ENCODE measurements at places on chromosomes 2 and 18. TPM values are rescaled to one million over a fixed set of nuclear protein-coding genes. Genes with fewer than 3 reads are reported as not detected.

Gene GNAL
- 21.2 TPM for total RNA-seq

Gene PAX8
- total RNA-seq = 0.16 TPM

Gene ABCG5
- total RNA-seq = not detected

GRCh38 chr2:63977904-63978303 lies 41.3 kb downstream of the VPS54 start:
- DNase-seq = no peak

GRCh38 chr18:62629031-62629430 lies 86.3 kb upstream of the PHLPP1 start:
- DNase-seq = no peak

DNA sequence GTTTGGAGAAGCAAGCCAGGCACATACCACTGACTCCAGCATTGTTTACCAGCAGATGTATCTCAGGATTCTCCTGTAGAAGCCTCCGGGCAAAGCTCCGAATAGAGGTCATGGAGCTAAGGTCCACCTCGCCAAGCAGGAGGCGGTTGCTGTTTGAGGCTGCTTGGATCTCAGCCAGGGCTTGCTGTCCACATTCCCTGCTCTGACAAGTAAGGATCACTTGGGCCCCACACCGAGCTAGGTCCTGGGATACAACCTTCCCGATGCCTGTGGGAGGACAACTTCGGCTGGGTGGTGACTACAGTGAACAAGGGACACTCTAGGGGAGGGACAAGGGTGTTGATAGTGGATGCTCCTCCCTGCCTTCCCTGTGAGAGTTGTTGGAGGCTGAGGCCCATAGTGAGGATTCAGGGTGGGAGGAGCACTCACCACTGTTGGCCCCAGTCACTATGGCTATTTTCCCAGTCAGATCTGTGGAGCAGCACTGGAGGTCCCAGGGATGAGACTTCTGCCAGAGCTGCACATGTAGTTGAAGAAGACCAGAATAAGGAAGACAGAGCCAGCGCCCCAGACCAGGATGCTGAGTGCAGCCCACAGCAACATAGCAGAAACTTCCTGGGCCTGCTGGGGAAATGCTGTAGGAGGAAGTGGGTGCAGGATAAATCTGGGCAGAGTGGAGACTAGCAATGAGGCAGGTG lies 8.3 kb downstream of the C2orf81 start:
- DNase-seq = no peak

DNA sequence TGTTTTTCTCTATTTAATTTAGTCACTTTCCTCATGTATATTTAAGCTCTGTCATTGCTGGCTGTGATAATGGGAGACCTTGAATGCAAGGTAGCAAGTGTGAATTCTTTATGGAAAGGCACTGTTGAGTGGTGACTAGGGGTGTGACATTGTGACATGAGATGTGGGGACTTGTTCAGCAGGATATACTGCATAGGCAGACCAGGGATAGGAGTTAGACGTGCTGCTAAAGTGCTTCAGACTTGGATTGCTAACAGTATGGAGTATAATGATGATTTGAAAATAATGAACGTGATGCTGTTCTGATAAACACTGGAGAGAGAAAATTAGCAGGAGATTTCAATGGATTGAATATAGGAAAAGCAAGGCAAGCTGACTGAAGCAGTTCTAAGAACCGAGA lies 135.1 kb downstream of the NCOA1 start:
- DNase-seq = no peak

- DNase-seq = no peak
Measured at GRCh38 chr18:79926306-79926705, 25.1 kb downstream of the SLC66A2 start.

- DNase-seq = no peak
Measured at GRCh38 chr2:191122638-191123294, 28.0 kb downstream of the STAT4 start.

DNA sequence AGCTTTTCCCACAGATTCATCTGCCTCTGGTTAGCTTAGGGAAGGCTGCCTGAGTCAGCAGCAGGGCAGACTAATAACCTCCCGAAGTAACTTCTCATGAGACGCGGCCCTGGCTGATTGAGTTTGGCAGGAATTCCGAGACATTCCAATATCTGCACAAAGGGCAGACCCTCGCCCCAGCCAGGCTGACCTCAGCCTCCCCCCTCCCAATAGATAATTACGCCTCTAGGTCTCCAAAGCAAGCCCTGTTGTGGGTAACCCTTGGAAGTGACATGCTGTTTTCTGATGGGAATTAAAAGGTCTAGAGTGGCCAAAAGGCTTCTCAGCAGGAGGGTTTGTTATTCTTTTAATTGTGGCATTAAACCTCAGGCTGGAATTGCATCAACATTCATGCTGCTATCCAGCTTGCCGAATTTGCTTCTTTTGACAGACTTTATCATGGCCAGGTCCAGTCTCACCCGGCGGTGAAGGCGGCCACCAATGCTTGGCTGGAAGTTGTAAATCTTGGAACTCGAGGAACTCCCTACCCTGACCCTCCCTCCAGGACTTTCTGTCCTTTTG lies 98.0 kb upstream of the SLC14A2 start:
- no peak for DNase-seq

DNA sequence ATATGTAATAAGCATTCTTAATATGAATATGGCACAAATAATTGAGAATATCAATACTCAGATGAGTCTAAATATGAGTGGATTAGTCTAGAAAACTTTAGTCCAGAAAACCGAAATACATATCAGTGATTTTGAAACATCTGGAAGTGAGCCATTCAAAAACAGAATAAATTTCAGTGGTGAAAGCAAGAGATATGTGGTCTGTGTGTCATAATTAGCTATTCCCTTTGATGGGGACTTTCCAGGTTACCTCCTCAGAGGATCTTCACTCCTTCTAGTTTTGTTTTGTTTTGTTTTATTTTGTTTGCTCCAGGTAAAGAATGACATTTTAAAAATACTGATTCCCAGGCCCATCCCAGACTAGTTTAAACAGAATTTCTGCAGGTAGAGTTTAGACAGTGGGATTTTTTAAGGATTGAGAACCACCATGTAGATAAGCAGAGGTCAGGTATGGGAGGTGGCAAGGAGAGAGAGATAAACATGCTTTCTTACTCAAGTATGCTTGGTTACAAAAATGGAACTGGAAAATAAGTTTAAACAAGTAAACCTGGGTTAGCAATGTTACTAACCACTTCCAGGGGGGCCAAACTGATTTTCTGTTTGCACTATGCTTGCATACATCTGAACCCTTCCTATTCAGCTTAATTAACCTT lies 70.7 kb downstream of the NABP1 start:
- DNase-seq = no peak

- no peak for DNase-seq
Measured at GRCh38 chr2:27572439-27572838, 10.4 kb upstream of the ZNF512 start.

- peak; percentile 83 for DNase-seq
Measured at GRCh38 chr2:16507655-16508489, 157.8 kb downstream of the CYRIA start.

DNA sequence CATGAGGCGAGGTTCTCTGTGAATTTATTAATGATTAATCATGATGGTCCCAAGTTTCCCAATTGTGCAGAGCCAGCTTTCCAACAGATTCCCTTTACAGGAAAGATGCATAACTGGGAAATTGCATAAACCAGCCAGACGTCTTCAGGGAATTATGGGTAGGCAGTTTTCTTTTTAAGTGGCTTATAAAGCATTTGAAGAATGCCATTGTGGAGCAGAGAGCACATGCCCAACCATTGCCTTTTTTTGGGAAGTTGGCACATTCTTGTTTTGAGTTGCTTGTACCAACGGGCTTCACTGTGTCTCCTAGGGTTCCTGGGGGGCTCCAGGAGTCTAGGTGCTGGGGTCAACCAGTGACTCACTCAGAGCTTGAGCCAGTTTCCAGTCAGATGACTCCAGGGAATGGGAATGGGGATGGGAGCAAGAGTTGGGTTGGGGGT lies 231.7 kb upstream of the FOSL2 start:
- DNase-seq = peak; percentile 11

DNA sequence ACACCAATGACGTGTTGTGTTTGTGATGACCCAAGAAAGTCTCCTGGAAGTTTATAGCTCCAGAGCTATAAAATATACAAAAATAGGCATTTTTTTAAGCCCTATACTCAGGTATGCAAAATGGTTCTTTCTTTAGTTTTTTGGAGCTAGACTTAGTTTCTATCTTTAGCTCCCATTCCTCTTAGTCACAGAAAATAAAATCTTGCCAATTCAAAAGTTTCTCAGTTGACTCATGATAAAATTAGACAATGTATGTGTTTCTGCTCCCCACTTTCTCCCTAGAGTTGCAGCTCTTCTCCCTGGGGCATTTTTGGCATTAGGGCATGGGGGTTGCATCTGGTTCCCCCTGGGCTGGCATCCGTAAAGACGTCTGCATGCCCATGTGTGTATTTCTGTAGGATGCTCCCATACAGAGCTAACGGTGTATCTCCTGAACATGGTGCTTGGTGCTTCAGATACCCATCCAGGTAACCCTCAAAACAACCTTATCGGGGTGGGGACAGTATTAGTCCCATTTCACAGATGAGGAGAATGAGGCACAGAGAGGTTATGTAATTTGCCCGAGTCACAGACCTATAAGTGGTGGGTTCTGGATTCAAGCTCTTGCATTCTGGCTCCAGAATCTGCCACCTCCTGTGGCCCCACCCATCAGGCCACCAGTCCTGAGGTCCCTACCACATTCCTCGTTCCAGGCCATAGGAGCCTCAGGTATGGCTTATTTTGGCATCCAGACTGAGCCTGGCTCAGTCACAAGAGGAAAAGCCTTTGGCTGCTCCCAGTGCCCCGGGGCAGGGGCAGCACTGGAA lies 43.1 kb upstream of the ASAP2 start:
- no peak for DNase-seq

DNA sequence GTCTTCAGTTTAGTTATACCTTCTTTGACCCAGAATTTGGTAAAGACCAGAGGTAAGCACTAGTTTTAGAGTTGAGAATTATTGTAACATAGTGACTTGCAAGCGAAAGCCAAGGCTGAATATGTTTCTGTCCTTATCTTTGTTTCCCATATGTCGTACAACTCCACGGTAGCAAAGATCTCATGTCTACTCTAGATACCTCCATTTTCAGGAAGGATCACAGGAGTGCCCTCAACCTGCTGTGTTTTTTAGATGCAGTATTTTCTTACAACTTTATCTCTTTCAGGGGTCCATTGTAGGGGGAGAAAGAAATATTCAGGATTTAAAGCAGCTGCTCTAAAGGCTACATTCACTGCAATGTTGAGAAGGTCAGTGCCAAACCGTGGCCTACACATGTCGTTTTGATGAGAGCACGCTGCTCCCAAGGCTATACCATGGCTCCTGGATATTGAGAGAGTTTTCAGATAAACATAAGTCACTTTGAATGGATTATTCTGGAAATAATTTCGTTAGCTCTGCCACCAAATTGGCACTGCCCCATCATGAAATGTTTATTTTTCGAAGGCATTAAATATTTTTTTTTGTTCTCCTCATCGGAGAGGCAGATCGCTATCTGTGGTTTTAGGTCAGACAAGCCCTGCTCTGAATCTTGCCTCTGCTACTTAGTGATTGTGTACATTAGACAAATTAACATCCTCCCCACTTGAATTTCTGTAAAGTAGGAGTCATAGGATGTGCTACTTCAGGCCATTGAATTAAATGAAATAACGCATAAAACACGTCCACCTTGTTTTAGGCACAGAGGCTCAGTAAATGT lies 2.1 kb downstream of the RHBDD1 start:
- DNase-seq = no peak

- no peak for DNase-seq
Measured at GRCh38 chr18:59664329-59664728, 32.9 kb downstream of the CCBE1 start.

DNA sequence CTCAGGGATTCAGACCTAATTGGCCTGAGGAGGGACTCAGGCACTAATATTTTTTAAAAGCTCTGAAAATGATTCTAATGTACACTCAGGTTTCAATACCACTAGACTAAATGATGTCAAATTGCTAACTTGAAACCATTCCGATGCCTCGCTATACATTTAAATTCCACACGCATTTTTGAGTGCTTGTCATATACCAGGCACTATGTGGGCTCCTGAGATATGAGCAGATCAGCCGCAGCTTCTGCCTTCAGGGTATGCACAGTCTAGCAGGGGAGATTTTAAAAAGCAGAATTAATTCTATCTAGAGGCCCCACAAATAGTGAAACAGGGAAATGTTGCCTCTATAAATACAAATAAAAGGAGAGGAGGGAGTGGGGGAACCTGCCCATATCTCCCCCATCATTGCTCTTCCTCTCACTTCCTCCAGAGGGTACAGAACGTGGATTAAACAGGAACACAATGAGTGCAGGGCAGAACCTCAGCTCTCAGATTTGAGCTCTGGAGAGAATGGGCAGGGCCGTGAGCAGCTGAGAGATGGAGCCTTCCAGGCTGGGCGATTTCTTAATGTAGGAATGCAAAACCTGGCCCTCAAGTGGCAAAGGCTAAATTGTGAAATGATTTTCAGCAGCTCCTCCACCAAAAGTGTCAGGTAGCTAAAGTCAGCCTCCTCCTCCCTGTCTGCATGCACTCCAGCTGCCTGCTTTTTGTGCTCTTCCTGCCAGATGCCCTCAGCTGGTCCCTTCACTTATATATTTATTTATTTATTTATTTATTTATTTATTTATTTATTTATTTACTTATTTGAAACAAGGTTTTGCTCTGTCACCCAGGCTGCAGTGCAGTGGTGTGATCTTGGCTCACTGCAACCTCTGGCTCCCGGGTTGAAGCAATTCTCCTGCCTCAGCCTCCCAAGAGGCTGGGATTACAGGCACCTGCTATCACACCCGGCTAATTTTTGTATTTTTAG lies 24.6 kb upstream of the LBH start:
- DNase-seq = no peak

- no peak for DNase-seq
Measured at GRCh38 chr18:45541421-45541820, 73.9 kb upstream of the SLC14A2 start.

DNA sequence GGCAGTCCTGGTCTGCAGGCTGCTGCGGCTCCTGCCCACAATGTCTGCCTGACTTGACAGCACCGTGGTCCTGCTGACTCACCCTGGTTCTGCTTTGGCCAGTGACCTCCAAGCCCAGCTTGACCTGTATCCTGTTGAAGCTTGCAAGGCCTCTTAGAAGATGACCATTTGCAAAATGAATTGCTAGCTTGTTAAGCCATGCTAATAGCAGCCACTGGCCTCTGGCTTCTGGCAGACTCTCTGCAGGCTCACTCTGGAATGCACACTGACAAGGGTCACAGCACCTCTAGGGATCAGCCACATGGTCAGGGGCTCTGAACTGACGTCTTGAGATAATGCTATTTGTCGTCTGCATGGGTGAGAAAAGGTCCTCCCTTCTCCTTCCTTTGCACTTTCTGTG lies 25.9 kb downstream of the CNGA3 start:
- no peak for DNase-seq

DNA sequence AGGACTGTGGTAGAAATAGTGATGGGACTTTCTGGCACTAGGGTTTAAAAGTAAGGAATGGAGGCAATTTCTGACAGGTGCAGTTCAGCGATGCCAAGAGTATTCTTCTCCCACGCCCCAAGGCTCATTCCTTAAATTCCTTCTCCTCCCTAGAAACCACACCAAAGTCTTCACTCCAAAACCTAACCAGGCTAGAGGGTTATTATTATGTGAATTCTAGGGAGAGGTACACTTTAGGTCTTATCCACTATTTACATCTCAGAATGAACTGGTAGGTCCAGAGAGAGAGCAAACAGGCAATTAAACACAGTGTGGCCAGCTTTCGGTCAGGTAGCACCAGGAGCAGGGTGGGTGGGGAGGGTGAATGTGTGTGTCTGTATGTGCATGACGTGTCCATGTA lies 11.4 kb downstream of the IL1F10 start:
- peak; percentile 20 for DNase-seq

- DNase-seq = no peak
Measured at GRCh38 chr2:149315461-149315860, 14.9 kb upstream of the LYPD6 start.

- no peak for DNase-seq
Measured at GRCh38 chr2:187593697-187594096, 39.5 kb upstream of the TFPI start.

- no peak for DNase-seq
Measured at GRCh38 chr2:172288603-172289002, 138.8 kb upstream of the ITGA6 start.
